ENCODE measurements at places on chromosomes 11 and 22.

DNA sequence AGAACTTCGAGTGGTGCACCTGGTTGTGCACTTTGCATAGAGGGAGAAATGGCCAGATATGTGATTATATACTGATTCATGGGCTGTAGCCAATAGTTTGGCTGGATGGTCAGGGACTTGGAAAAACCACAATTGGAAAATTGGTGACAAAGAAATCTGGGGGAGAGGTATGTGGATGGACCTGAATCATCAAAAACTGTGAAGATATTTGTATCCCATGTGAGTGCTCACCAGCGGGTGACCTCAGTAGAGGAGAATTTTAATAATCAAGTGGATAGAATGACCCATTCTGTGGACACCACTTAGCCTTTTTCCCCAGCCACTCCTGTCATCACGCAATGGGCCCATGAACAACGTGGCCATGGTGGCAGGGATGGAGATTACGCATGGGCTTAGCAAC, 48.0 kb upstream of the NARS2 start:
- no peak for DNase-seq

- DNase-seq = no peak
These were observed 572.9 kb downstream of the NTM start for GRCh38 chr11:131943295-131943694.

- DNase-seq = no peak
These were observed 1.0 kb upstream of the ROBO4 start for GRCh38 chr11:124898711-124899110.

GRCh38 chr11:68948935-68949334, 31.9 kb downstream of the MRGPRD start:
- DNase-seq = no peak

- no peak for DNase-seq
These were observed 906 bp downstream of the ARSA start for GRCh38 chr22:50626850-50627641.

GRCh38 chr11:89361734-89362133, 129.4 kb downstream of the NOX4 start:
- no peak for DNase-seq

DNA sequence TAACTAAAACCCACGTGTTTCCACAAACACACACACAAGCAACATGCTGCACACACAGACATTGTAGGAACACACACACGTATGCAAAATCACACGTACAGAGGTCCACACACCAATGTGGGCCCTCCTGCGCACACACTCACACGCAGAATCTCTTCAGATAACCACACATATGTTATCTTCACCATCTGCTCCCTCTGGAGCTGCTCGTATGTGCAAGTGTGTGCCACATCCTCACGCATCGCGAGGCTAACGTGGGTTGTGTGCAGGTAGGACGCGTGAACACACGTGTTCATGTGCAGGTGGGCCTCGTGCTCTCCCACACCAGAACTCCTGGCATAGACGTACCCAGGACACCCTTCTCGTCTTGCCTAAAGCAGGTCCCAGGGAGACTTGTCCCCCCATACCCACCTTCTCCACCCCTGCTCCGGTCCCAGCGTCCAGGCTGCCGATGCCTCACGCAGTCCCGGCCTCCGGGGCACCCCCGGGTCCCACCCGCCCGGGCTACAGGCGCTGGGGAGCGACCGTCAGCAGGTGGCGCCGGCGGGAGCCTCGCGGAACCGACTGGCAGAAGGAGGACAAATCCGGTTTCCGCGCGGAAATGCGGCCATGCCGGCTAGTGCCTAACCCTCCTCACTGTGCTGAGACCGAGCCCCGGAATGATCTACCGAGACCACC, 10.3 kb upstream of the IGSF9B start:
- no peak for DNase-seq

DNA sequence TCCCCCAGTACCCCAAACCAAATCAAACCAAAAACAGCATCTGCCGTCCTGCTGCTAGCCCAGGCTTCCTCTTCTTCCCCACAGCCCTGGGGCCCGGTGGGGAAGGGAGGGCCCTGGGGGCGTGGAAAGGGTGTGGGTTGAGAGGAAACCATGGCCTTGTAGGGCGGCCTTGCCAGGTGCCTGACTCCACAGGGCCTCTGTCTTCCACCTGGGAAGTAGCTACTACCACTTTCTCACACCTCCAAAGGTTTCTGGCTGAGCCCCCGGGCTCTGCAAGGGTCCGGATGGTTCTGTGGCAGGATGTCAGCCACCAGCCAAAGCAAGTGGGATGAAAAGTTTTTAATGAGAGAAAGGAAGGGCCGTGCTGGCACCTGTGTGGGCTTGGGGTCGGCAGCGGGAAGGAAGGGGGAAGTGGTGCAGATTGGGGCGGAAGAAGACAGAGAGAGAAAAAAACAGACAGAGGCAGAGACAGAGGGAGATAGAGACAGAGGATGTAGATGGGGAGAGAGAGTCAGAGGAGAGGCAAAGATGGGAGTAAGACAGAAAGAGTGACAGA, 10.5 kb downstream of the TPST2 start:
- DNase-seq = peak; percentile 25

GRCh38 chr11:118058311-118059245, 18.3 kb upstream of the TMPRSS4 start:
- DNase-seq = no peak

GRCh38 chr11:102807921-102808320, 10.0 kb upstream of the MMP1 start:
- no peak for DNase-seq

DNA sequence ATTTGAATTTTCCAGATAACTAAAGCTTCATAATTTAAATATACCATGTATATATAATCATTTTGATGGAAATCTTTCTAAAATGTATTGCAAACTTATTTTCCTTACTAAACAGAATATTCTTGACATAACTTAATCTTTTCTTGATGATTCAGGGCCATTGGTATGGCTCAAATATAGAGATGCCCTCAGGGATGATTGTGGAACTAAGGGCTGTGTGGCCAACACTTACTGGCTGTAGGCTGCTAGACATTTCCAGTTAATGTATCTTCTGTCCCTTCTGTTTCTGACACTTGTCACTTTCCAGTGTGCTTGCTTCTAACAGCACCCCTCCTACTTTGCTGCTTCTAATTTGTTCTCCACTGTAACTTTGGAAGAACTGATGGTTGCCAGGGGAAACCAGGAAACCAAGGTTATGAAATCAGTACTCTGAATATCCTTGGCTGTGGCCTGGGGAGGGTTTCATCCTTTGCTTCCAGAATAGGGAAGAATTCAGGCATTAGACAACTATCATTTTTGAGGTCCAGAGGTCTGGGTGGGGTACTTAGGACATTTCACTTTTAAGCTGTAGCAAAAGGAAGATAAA, 697.2 kb downstream of the ETS1 start:
- DNase-seq = no peak
